ENCODE measurements at places on chromosomes 2 and 18.

GRCh38 chr18:33062834-33063364 lies 290.1 kb upstream of the KLHL14 start:
- DNase-seq, result no peak

DNA sequence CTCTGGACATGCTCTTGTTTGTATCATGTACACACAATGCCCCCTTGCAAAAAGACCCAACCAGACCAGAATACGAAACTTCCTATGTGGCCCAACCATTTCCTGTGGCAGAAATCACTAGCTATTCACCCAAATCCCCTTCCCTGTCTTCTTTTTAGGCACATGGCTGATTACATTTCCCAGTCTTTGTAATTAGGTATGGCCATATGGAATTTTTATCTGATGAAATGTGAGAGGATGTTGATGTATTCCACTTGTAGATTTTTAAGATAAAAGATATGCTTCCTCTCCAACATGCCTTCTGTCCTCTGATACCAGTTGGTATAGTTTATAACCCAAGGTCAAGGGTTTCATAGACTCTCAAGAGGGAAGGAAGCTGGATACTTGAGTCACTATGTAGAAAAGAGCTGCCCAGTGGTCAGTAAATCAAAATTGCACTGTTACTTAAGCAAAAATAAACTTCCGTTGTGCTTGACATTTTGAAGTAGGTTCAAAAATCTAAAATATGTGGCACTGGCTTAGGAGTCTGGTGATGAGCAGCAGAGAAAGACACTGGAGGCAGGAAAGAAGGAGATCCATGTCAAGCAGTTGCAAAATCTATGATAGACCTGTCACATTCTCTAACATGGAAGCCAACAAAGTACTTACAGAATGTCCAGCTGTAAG lies 297.4 kb downstream of the SMAD2 start:
- no peak for DNase-seq

DNA sequence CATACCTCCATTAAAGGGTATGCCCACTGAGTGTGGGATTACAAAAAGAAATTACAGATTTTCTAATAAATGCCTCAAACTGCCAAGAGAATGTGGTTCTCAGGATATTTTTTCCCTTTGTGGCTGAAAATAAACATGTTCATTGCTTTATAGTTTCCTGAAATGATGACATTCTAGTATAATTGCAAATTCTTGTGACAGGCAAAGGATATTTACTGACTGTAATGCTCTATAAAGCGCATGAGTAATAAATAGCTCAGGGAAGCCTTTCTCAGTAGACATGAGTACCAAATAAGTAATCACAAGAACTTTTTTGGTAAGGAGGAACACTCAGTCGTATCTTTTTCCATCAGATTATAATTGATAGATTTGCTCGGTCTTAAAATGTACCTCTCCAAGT lies 72.3 kb downstream of the FTCDNL1 start:
- DNase-seq, result no peak

DNA sequence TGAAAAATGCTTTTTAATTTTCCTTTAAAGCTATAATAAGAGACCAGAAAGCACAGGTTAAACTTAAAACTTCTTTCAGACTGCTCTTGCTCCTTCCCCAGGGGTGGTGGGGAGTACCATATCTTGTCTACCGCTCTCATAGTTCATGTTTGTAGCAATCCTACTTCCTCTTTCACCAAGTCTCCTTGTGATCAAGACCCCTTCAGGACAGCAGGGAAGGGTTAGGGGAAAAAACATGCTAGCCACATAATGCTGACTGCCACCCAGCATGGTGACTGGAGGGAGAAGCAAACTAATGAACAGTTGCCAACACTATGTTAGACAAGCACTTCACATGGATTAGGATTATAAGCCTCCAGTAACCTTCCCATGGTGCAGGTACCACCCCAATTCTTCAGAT lies 8.6 kb downstream of the MYO5B start:
- DNase-seq, result no peak
